Suppressor macrophage treated with lipopolysaccharide for 1 hour (primary cell): ENCODE measurements at places on chromosomes 6 and 20.

GRCh38 chr20:30486103-30486478 lies 771.4 kb upstream of the DEFB115 start:
- DNase-seq: no peak

DNA sequence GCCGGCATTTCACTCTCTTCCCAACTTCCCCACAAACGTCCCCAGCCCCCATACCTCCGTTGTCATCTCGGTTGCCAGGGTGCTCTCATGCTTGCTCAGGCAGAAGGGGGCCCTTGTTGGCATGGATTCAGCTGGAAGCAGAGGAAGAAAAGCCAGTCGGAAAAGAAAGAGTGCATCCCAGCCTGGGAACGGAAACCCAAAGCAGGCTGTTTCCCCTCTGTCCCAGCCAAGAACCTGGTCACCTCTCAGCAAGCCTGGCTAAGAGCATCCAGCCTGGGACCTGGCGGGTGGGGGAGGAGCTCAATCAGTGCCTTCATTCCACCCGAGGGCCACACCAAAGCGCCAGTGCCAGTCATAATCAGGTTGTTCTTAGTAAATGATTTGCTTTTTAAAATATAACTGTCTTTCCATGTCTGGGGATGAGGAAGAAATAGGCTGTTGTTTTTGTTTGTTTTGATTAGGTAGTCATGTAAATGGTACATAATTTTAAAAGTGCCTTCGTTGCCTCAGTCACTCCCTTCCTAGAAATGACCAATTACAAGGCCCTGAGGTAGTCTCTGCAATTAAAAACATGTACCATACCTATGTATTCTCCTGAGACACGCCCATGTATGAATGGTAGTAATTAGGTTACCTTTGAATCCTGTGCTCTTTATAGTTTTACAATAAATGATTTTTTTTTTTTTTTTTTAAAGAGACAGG lies 21.1 kb downstream of the CHMP4B start:
- DNase-seq: no peak

GRCh38 chr6:26280407-26280806 lies 84.6 kb upstream of the BTN3A2 start:
- DNase-seq: no peak

GRCh38 chr6:139919107-139920026 lies 544.9 kb upstream of the CITED2 start:
- DNase-seq: no peak

- DNase-seq: no peak
Measured at GRCh38 chr20:7383216-7383615, 557.0 kb downstream of the HAO1 start.

DNA sequence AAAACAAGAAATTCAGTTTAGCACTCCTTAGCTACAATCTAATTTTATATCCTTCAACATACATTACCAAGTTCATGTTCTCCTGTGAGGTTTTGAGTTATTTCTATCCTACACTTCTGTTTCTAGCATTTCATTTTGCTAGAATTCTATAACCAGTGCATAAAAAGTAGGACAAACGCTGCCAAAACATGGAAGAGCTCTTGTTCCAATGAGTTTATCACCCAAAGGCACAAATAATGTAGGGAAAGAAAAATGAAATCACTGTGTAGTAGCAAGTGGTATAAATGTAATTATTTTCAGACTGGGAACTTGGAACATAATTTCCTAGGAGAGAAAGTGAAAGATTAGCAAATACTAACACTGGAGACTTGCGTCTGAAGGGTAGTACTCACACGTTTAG lies 413.3 kb upstream of the NRSN1 start:
- DNase-seq: no peak

DNA sequence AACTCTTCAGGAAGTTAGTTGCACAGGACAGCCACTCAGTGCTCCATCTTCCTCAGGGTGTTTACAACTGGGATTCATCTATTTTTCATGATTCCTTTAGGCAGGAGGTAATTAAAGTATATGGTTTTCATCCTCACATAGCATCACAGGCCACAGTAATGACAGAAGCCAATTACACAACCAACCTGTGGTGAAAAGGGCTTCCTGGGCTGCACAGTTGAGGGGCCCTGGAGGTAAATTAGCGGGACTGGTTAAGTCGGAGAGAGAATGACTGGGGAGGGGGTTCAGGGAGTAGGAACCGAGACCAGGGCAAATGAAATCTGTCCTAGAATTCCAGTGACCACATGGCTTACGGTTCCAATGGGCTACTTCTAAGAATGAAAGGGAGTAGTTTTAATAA lies 37.0 kb downstream of the BAK1 start:
- DNase-seq: no peak

DNA sequence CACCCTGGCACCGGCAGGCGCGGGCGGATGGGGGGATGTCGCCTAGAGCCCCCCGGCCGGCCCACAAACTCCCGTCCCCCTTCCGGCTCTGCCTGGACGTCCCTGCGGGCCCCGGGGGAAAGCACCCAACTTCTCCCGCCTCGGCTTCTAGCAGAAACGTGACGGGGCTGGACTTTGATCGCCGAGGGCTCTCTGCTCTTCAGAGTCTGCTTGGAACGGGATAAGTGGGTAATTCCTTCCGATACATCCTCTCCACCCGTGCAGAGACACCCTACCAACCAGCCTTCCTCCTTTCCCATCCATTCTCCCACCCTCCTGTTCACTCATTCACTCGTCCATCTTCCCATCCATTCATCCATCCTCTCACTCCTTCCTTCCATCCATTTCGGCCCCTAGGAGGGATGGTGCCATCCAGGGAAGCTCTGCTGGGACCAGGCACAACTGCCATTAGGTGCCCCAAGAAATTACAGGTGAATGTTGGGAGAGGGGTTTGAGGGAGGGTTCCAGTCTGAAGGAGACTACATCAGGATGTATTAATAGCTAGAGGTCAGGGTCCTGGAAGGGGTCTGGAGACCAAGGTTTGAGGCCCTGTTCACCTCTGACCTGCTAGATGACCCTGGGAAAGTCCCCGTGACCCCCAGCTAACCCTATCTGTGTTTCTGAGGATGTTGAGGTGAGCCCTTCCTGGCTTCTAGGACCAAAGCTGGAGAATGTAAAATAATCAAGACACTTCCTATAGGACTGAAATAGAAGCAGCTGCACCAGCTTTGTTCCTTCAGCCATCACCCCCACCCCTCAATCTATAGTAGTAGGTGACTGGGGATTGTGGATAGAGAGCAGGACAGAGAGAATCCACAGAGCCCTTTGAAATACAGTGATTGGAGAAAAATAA lies 538 bp downstream of the TTLL9 start:
- DNase-seq: no peak

DNA sequence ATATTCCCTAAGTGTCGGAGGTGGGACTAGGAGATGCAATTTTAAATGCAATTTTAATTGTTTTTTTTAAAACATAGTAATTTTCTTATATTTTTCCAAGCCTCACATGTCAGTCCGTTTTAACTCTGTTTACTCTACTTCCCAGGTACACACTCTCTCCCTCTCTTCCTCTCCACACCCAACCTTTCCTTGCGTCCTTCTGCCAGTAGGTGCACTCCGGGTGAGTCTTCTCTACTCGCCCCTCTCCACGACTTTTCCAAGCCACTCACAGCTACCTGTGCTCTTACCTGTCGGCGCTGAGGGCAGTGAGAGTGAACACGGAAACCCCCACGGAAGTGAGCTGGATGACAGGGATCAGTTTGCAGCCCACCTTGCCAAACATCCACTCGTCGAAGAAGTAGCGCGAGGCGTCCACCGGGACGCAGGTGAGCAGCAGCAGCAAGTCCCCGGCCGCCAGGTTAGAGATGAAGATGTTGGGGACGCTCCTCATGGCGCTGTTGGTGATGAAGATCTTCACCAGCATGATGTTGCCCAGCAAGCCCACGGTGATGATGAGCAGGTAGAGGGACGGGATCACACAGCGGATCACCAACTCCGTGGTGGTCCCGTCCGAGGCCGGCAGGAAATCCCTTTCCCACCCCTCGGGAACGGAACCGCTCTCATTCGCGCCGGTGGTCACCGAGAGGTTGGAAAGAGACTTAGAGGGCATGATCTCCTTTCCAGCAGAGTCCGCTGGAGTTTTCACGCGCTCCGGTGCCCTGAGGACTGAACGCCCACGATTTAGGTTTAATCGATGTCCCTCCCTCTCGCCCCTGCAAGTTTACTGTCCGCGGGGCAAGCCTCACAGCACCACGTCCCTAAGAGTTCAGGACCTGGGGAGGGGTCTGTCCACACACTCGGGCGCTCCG lies 44.5 kb upstream of the GJE1 start:
- no peak for DNase-seq

DNA sequence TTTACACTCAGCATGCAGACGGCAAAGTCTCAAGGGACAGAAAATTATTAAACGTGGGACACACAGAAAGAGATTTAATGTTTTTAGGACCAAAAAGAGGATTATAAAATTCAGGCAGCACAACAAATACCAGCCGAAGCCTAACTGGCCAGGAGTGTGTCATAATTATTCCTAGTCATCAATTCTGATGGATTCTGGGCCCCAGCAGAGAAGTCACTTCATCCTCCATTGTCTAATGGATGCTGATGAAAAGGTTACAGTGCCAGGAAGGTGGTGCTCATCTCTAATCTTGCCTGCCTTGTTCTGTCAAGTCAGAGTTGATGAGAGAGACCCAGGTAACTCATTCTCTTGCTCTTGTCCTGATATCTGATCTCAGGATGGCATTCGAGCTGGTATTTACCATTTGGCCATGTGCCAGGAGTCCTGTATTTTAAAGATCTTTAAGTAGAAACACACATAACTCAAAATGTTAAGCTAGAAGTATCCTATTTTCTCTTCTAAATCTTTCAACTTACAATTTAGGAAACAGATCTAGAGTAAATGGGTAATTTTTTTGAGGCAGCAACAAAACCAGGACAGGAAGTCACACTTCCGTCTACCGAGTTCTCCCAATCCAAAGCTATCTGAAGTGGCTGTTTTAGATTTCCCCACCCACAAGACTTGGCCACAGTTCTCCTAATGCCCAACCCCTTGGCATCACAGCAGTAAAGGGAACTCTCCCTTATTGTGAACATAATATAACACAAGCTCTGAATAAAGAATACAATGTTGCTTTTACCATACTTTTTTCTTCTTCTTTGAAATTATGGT lies 50.0 kb downstream of the ADAT2 start:
- peak; percentile 84 for DNase-seq

DNA sequence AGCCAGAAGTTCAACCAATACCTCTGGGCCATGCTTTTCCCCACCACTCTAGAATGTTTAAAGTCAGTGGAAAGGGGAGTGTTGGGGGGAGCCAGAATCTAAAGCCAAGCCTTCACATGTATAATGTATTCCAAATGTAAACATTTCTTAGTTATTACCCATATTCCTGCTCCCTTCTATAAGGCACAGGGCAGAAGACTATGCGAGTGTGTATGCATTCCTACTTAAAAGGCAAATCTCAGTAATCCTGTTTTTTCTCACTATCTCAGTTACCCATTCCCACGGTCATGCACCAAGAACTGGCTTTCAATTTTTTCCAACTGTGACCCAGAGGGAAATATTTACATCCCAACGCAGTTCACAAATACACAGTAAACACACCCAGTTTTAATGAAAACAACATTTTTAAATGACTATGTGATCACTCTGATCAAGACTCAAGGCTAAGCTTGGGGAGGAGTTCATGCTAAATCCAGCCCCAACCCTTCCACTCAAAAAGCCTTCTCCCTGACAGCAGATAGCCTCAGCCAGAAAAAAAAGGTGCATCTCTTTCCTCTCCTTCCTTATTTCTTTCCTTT lies 57.5 kb downstream of the EPB41L2 start:
- no peak for DNase-seq

DNA sequence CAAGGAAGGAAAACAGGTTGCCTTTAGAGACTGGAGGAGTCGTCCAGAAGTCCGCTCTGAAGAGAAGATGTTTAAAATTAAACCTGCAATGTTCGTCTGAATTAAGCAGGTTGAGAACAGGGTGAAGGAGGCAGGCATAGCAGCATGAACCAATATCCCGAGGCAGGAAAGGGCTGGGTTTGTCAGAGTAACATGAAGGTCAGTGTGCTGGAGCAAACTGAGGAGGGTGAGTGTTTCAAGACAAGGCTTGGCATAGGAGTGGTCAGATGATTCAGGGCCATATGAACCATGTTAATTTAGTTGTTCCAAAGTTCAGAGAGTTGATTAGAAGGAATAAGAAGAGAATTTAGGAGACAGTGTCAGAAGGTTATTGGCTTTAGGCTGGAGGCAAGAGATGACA lies 93.3 kb downstream of the UTRN start:
- DNase-seq: no peak

- DNase-seq: no peak
Measured at GRCh38 chr6:132832891-132833290, 18.5 kb downstream of the RPS12 start.

GRCh38 chr6:151763303-151763702 lies 44.2 kb upstream of the ESR1 start:
- DNase-seq: peak; percentile 28

- no peak for DNase-seq
Measured at GRCh38 chr6:81326881-81327561, 425.5 kb downstream of the TENT5A start.

GRCh38 chr20:361561-361960 lies 14.7 kb downstream of the NRSN2 start:
- DNase-seq: no peak

- DNase-seq: peak; percentile 63
Measured at GRCh38 chr20:12203981-12204380, 286.3 kb downstream of the BTBD3 start.

DNA sequence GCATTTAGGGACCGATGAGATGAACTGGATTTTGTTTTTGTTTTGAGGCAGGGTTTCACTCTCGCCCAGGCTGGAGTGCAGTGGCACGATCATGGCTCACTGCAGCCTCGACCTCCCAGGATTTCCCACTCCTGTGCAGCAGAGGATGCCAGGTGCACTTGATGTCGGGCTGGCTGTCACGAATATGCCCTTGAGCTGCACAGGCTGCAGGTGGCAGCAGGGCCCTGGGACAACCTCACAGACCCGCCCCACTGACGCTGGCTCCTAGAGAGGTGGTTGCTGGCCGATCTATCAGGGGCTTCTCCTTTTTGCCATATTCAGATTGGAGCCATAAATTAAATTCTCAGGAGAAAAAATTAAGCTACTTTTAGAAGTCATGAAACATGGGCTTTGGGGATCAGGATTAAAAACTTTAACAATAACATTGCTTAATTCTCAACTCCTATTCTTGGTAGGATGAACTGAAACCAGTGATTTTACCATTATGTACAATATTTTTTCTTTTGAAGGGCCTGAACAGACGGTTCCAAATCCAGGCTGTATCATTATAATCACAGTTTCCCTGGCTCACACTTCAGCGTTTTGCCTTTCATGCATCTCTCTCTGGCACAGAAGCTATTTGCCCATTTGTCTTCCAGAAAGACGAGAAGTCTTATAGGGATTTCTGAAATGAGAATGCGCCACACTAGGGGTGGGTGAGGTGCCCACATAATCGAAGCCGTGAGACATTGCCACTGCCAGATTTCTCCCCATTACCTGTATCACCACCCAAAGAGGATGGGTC lies 32.4 kb downstream of the NQO2 start:
- DNase-seq: no peak

GRCh38 chr6:163782436-163783003 lies 368.0 kb downstream of the QKI start:
- peak; percentile 56 for DNase-seq

DNA sequence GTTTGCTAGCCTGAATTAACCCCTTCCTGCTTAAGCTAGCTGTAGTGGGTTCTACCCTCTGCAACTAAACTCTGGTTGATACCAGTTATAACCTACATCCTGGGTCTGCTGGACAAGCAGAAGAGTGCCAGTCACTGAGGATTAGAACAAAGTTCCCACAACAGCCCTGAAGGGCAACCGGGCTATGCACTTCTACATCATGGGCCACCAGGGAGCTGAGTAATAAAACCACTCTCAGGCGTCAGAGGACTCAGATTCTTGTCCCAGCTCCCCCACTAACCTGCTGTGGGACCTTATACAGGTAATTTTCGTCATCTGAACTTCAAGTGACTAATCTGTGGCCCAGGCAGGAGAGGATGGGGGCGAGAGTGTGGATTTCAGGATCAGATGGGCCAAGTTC lies 56.8 kb downstream of the EYA2 start:
- DNase-seq: no peak
